Mammary microvascular endothelial cell (primary cell): ENCODE measurements at places on chromosomes 12 and 14. TPM values are rescaled to one million over a fixed set of nuclear protein-coding genes. Genes with fewer than 3 reads are reported as not detected.

SDS gene
- not detected in 2 replicates for total RNA-seq

CLEC14A gene
- 163 and 167 TPM in 2 replicates for total RNA-seq

NGB gene
- total RNA-seq: not detected in 2 replicates

CLEC4C gene
- not detected in 2 replicates for total RNA-seq

PRDM4 gene
- 30.0 and 31.5 TPM in 2 replicates for total RNA-seq

RFLNA gene
- not detected in 2 replicates for total RNA-seq

MYH7 gene
- total RNA-seq: not detected in 2 replicates

SDSL gene
- total RNA-seq: 6.3 and 7.7 TPM in 2 replicates

KLRB1 gene
- total RNA-seq: not detected in 2 replicates

ZC3H10 gene
- 2.5 and 3.0 TPM in 2 replicates for total RNA-seq
